ENCODE measurements at places on chromosomes 13 and 19.

GRCh38 chr13:47126432-47126831 lies 229.6 kb upstream of the HTR2A start:
- DNase-seq, result no peak

GRCh38 chr13:52974711-52975110 lies 53.9 kb upstream of the OLFM4 start:
- no peak for DNase-seq

DNA sequence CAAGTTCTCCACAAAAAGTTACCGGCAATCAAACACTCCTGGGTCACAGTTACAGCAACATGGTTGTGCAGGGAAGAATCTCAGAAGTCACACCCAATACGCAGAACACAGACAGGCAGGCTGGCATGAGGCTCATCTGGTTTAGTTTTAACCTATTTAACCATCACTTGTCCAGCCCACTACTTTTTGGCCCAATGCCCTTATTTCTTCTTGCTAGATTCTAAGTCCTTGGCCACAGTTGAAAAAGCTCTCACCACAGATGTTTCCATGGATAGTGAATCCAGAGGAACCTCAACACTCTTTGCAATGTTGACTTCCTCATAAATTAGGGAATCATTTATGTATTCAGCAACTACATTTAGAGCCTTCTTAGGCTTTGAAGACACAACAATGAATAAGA lies 50.7 kb upstream of the FNDC3A start:
- no peak for DNase-seq

DNA sequence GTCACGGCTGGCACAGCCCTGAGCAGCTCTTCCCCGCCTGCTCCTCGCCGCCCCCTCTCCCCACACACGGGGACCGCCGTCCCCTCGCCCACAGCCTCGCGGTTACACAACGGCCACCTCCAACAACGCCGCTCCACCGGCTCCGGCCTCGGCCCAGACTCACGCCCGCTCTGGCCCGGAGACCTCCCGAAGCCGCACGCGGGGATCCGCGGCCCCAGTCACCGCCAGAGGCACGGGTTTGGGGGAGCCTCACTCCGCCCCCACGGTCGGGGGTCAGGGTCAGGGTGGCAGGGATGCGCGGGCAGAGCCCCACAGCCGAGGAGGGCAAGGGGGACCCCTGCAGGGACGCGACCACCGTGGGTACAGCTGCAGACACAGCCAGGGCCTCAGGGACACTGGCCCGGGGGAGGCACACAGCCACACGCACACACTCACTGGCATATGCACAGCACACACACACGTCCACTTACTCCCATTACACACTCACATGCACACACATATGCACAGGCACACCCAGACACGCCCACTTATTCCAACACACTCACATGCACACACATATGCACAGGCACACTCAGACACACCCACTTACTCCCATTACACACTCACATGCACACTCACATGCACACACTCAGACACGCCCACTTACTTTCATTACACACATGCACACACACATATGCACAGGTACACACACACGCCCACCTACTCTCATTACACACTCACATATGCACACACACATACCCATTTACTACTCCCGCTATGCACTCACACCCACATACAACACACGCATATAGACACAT lies 1.6 kb downstream of the TTYH1 start:
- no peak for DNase-seq

DNA sequence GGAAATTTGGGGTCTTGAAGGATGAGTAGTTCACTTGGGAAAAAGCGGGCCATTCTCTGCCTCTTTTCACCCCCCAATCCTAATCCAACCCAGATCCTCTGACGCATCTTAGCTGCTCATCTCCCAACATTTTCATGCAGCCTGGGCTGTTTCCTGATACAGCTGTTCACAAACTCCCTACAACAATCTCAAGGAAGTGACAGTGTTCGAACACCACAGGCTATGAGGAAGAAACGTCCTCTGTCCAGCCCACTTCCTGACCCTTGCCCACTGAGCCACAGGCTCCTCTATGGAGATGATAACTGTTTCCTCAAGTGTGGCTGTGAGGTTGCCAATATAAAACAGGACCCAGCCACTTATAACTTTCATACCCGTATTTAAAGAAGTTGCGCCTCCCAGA lies 16.2 kb downstream of the LMTK3 start:
- no peak for DNase-seq

DNA sequence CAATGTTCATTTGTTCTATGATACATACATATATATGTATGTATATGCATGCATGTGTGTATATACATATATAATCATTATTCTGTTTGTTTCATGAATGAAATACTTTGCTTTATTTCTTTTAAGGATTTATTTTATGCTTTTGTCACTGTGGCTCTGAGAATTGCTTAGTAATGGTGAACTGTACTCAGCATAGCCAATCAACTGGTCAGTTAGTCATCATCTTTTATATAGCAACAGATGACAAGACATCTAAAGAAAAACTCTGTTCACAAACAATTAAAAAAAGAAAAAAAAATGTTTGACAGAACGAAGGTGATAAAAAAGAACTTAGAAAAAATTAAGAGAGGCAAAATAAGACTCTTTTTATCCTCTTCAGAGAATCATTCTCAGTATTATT lies 1440.3 kb downstream of the PCDH9 start:
- no peak for DNase-seq

DNA sequence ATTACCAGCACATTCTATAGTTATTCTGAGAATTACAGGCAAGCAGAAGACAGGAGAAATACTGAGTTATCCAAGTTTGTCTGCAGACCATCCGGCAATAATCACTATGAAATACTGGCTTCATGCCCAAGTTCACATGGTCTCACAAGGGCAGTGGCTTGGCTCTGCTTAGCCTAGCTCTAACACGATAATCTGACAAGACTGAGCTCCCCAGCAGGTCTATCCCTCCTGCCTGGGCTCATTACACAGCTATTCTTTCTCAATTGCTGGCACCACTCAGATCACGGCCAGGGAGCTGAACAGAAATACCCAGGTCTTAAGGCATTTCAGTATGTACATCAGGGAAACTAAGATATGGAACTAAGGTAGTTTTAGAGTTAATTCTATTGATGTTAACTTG lies 361.6 kb upstream of the PCDH20 start:
- DNase-seq, result no peak

- no peak for DNase-seq
These were observed 1639.9 kb downstream of the EFNB2 start for GRCh38 chr13:104895521-104895920.

- no peak for DNase-seq
These were observed 58.3 kb upstream of the MEDAG start for GRCh38 chr13:30847650-30848307.

- DNase-seq, result no peak
These were observed 62.4 kb downstream of the MBD3L2B start for GRCh38 chr19:6958791-6959190.

- no peak for DNase-seq
These were observed 623.4 kb downstream of the PCDH17 start for GRCh38 chr13:58254943-58255342.

GRCh38 chr19:29928831-29929230 lies 13.2 kb upstream of the URI1 start:
- no peak for DNase-seq

- DNase-seq, result no peak
These were observed 40.8 kb downstream of the ZSWIM4 start for GRCh38 chr19:13835791-13836723.

GRCh38 chr13:83929157-83929556 lies 46.9 kb upstream of the SLITRK1 start:
- DNase-seq, result no peak
